ENCODE measurements at places on chromosomes 13 and 19.
A peak's percentile ranks its signal among the peaks of the same experiment; 100 is the strongest.

- no peak for DNase-seq
These were observed 2.9 kb downstream of the CILP2 start for GRCh38 chr19:19540715-19541515.

GRCh38 chr19:47512948-47513319 lies 1.9 kb downstream of the NAPA start:
- no peak for DNase-seq

- no peak for DNase-seq
These were observed 29.4 kb downstream of the AP1M1 start for GRCh38 chr19:16226878-16227836.

- DNase-seq, result no peak
These were observed 3.2 kb downstream of the LCP1 start for GRCh38 chr13:46178821-46179220.

DNA sequence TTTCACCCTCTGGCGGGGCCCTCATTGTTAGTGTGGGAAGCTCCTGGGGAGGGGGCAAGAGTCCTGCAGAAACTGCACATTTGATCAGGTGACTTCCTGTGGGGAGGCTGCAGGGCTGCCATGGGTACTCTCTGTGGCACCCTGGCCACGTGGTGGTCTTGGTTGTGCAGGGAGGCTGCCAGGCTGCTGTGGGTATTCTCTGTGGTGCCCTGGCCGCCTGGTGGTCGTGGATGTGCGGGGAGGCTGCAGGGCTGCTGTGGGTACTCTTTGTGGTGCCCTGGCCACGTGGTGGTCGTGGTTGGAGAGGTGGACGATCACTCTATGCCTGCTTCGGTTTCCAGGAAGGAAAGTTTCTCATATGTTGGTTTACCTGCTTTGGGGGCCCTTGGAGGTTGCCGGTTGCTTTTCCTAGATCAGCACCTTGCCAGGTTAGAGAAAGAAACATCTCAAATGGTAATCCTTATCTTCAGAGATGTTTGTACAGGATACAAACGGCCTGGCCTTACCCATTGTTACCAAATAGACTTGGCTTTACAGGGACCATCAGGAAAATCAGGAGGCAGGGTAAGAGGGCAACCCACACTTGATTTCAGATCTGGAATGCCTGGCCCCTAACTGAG lies 22.9 kb downstream of the TEX29 start:
- DNase-seq, result no peak

DNA sequence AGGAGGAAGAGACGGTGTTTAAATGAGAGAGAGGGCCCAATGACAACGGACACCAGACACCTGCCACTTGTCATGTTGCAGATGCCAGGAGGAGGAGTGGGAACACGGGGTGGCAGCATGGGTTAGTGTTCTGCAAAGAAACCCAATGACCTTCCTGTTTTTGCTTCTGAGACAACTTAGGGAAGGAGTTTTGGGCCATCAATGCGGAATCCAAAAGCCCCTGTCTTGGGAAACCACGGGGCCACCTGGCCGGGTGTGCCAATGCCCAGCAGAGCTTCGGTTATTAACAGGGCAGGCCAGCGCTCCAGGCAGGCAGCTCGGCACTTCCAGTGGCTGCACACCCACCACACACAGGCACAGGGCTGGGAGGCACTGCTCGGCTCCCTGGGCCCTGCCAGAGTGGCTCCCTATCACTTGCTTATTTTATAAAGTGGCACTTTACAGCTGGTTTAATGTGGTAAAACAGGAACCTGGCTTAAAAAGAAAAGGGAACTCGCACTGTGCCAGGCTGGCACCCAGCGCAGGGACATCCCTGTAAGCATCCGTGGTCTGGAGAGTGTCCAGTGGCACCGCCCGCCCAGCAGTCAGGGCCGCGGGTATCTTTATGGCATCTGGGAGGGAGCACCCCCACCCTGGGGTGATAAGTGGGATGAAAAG lies 19.1 kb downstream of the ELL start:
- DNase-seq, result no peak

DNA sequence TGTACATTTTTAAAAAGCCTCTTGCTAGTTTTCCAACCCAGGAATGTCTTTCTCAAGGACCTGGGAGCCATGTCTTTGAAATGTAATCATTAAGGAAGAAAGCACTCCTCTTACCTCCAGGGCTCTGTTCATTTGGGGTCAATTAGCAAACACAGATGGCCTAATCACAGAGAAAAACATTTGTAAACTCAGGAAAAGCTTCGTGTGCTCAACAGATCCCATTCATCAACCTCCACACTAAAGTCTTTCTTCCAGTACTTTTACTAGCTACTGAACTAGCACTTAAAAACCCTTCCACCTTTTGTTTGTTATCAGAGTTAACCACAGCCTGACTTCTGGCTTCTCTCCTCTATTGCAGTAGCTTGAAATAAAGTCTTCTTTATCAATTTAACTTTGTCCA lies 441.4 kb downstream of the PCDH20 start:
- DNase-seq, result no peak

DNA sequence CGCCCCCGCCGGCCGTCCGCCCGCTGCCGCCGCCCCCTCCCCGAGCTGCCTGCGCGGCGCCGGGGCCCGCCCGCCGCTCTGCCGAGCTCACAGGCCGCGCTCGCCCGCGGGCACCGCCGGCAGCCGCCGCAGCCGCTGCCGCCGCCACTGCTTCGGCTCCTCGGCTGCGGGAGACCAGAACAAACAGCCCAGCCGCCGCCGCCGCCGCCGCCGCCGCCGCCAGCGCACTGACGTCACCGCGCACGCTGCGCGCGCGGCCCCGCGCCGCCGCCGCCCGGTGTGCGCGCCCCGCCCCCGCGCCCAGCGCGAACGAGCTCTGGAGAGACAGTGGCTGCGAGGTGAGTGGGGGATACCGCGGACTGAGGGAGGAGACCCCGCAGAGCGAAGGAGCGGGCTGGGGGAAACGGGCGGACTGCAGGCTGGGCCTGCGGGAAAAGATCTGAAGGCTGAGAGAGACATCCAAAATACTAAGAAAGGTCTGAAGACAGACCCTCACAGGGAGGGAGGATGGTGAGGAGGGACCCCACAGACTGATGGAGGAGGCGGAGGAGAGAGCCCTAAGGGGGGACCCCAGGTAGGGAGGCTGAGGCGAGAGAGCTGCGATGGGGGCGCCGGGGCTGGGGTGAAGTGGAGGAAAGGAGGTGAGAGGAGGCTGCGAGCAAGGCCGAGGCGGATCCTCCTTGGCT lies at the start of gene BRD4:
Gene BRD4, minus strand, starts transcription at position 229 of the 686 bp plus-strand sequence. CDS start 59,440 bp downstream, outside the sequence.
- DNase-seq, result peak; percentile 25

DNA sequence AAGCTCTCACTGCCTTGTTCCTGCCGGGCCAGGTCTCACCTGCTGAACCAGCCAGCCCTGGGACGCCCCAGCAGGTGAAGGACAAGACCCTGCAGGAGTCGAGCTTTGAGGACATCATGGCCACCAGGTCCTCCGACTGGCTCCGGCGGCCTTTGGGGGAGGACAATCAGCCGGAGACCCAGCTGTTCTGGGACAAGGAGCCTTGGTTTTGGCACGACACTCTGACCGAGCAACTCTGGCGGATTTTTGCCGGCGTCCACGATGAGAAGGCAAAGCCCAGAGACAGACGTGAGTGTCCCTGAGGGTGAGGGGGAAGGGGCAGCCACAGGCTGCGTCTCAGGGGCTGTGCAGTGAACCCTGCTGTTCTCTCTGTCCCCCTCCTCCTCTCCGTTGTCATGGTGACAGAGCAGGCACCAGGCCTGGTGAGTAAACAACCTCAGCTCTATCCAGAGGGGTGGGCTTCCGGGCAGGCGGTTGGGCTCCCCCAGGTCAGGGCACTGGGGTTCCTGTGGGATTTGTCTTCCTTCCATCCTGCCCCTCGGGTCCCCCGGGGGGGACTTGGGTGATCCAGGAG lies 9.7 kb downstream of the TLE6 start:
- no peak for DNase-seq

- DNase-seq, result no peak
These were observed 155.7 kb downstream of the TNFRSF19 start for GRCh38 chr13:23725922-23726321.

GRCh38 chr13:25738342-25739196 lies 313.2 kb downstream of the SHISA2 start:
- DNase-seq, result peak; percentile 78

- DNase-seq, result no peak
These were observed 419.4 kb downstream of the UQCRFS1 start for GRCh38 chr19:28793391-28794168.

DNA sequence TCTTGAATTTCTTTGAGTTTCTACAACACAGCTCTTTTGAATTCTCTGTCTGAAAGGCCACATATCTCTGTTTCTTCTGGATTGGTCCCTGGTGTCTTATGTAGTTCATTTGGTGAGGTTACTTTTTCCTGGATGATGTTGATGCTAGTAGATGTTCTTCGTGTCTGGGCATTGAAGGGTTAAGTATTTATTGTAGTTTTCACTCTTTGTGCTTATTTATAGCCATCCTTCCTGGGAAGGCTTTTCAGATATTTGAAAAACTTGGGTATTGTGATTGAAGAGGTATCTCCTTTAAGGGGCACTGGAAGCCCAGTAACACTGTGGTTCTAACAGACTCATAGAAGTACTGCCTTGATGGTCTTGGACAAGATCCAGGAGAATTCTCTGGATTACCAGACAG lies 338.5 kb upstream of the SPRY2 start:
- no peak for DNase-seq

DNA sequence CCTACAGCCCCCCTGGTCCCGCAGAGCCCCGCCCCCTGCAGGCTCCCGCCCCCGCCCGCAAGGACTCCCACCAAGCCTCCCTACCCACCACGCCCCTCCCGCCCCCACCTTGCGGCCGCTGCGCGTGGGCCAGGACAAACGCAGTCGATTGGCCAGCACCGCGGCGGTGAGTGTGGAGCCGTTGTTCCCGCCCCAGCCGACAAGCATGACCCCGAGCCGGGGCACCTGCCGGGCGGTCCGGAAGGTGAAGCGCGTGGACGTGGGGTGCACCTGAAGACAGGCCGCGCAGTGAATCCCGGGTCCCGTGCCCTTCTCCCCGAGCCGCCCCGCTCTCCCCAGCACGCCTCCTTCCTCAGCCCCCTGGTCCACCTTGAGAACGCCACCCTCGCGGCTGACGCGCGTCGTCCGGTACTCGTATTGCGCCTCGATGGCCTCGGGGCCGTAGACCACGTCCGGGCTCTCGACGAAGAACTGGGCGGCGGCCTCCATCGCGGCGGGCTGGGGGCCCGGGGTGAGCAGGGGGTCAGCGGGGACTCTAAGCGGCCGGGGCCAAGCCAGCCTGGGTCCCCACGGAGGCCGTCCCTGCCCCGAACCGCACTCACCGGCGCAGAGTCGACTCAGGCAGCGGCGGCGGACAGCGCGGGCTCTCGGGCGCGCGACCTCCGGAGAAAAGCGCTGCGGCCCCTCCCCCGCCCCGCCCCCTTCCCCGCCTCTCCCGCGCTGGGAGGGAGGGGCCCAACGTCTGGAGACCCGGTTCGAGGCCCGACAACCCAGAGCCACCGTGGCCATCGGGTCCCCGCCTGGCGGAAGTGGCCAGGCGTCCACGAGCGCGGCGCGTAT lies at the start of gene ISYNA1:
Gene ISYNA1, minus strand, starts transcription at position 643 of the 840 bp plus-strand sequence. Its CDS starts 154 bp downstream, at position 489.
- peak; percentile 58 for DNase-seq

DNA sequence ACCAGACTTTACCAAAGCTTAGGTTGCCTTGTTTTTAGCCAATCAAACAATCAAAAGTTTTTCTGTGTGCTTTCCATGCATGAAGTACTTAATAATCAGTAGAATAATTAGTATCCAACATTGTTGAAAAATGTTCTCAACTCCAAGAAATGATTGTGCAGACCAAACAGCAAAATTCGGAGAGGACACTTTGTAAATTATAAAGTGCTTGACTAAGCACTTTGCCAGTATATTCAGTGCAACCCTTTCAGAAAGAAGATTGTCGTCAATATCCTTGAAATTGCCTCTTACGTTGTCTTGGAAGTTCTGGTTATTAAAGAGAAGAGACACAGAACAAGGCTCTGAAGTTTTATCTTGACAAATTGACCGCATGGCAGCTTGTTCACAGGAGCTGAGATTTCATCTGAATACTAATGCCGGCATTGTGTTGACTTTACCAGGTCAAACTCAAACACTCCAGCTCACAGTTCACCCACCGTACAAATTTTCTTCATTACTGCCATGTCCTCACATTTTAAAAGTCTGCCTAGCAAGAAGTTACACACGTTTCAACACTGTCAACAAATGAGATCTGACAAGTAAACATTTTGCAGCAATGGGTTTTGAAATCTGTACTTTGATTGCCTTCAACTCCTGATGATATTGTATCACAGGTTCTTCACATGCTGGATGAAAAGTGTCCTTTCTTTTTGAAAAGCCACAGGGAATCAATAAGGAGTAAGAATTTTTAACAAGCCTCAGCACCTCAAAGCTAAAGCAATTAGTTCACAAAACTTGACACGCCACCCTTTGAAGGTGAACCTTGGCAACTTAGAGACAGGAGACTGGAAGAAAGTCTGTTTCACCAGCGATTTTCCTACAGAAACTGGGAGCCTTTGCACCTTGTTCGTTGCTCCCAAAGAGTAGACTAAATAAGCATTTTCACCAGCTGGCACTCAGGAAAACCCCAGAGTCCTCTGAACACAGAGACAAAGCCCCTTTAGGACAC lies 150.9 kb downstream of the RFC3 start:
- no peak for DNase-seq

DNA sequence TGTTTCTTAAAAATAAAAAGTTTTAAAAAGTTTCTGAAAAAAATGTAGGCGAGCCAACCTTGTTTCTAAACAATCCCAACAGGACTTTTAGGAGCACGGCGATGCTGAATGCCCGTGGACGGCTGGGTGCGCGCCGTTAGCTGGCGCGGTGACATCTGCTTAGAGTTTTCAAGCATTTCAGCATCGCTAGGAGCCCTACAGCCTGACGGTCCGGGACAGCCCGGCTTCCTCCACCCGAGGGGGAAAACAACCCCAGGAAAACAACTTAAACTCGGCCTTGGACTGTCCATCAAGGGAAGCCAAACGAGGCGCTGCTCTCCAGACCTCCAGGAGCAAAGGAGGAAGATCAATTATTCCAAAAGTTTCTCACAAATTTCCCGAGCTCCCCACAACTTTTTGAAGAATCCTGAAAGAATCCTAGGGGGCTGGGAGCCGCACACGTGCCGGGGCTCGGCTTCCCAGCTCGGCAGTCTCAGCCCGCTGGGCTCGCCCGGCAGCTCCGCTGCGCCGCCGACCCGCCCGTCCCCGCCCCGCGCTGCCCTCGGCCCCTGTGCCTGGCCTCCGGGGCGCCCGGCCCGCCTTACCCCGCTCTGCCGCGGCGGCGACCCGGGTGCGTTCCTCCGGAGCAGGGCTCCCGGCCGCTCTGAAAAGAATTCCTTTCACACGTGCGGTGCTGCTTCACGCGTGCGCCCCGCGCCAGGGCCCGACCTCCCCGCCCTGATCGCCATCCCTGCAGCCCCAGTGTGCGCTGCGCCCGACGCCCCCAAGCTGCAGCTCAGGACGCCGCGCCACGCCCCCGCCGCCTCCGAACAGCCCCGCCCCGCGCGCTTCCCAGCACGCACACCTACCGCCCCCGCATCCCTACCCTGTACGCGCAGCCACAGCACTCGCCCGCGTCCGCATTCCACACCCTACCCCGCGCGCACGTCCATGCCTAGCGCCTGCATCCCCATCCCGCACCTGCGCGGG lies at the start of gene GJA3:
Gene GJA3, minus strand, starts transcription at position 747 of the 969 bp plus-strand sequence. CDS start 17,764 bp downstream, outside the sequence.
- DNase-seq, result no peak

DNA sequence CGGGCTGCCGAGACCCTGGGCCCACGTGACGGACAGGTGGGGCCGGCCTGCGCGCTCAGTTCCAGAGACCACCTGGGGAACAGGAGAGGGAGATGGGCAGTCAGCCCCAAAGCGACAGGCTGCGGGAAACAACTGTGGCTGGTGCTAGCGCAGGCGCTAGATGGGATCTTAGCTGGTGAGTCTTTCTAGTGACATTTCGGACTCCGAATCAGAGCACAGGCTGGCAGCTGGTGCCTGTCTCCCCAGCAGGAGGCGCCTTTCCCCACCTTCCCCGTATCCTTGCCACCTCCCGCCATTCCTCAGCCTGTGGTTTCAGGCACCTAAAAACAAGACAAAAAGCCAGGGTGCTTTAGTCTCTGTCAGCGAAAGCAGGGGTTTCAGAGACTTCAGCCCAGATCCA lies 19.4 kb upstream of the RANBP3 start:
- DNase-seq, result no peak

GRCh38 chr13:102103469-102103868 lies 298.4 kb downstream of the FGF14 start:
- no peak for DNase-seq
